Astrocyte of the cerebellum (primary cell): ENCODE measurements at places on chromosomes 1 and 21.

- DNase-seq = peak; percentile 67
Measured at GRCh38 chr1:227038401-227038800, 98.3 kb downstream of the COQ8A start.

DNA sequence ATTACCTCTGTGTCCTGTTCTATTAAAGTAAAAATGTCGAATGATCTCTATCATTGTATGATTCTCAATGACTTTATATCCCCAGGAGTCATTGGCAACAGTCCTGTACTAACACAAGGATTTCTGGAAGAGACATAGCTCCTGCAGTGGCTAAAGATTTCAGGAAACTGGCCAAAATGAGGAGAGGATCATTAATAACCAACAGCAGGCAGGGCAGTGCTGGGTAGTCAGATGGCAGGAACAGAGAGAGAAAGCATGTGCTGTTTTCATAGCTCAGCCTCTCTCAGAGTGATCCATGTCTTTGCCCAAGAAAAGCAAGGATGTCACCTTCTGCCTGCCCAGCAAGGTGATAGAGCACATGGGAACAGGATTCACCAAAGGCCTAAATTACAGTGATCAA lies 604.7 kb upstream of the PLXNA2 start:
- no peak for DNase-seq

DNA sequence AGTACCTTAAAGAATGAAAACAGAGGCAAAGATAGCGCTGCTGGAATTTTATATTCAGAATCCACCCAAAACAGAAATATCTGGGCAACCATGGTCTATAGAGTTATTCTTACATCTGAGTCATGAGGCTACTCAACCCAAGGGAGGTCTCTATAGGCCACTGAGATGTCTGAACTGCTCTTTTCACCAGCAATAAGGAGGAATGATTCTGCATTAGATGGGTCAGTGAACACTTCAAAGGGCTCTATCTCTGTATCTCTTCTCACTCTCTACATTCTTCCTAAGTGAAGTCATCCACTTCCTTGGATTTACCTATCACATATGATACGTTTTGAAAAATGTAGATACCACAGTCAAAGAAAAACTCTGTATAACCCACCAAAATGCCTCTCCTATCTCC lies 90.2 kb upstream of the NGF start:
- no peak for DNase-seq

DNA sequence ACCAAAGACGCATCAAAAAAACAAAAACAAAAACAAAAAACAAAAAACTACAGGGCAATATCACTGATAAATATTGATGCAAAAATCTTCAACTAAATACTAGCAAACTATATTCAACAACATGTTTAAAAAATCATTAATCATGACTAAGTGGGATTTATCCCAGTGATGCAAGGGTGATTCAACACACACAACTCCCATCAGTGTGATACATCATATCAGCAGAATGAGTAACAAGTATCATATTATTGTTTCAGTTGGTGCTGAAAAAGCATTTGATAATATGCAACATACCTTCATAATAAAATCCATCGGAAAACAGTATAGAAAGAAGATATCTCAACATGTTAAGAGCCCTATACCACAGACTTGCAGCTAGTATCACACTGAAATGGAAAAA lies 953.0 kb downstream of the AMY1C start:
- DNase-seq = no peak

DNA sequence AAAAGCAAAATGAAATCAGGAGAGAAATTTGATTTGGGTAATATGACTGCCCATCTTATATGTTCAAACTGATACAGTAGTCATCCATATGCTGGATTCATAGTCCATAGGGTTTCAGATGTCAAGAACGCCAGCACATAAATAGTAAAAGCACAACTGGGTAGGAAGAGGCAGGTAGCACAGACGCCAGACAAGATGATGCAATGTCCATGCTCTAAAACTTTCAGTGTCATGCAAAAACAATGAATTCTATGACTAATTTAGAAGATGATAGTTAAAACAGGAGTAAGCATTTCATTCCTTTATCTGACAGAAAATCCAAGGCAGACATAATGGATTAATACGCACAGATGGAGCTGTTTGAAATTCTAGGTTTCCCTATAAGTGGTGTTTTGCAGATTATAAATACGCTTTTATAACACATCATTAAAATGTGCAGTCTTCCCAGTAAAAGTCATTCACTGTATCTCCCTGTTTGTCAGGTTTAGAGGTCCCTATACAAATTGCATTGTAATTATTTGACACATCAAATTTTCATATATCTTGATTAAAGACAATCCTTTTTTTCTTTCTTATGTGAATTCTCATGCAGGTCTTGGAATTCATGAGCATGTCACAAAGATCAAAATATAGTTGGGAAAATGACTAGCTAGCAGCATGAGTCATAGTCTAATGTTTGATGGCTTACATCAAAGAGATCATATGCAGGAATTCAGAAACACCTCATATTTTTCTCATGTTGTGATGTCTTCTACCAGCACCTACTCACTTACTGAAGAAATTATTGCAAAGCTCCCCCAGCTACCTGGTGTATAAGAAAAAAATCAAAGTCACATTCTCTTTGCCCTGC lies 139.9 kb downstream of the DSCAM start:
- no peak for DNase-seq

DNA sequence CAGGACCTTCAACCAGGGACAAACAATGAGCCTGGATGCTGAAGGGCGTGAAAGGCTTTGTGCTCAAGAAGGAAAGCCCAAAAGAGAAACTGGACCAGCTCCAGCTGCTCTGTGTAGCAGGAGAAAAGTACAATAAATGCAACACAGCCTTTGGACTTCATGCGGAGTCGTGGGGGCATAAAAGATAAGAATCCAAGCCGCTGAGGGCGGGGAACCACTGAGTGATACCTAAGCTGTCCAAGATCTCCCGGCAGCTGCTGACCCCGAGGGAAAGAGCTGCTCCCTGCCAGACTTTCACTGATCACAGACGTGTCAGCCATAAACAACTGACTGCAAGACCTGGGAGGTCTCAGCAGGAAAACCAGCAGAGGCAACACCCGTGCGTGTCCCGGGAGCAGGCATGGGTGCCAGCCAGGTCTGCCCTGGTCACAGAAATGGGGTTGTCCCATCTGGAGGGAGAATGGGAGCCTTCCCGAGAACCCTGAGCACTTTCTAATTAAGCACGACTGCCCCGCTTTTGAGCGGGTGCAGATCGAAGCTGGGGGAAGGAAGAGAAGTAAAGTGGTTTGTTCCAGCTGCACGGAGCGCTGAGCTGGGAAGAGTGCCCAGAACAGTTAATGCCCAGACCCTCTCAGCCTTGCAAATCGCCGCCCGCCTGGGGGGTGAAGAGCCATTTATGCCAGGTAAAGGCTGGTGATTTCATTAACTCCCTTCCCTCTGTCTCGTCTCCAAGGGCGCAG lies 68.3 kb upstream of the TARDBP start:
- DNase-seq = peak; percentile 42

DNA sequence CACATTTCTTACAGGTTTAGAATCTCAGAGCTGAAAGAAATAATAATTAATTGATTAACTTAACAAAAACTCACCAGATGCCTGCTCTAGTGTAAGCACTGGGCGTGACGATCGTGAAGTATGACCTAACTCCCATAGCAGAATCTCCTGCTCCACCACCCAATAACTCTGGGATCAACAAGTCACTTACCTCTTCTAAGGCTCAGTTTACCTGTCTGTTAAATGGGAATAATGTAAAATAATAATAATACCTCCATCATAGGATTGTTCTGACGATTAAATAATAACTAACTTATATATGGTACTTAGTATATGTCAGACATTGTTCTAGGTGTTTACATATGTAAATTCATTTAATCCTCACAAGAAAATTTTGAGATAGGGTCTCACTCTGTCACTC lies 24.6 kb downstream of the COA7 start:
- DNase-seq = no peak
